Hindlimb muscle (tissue), 1 donor: ENCODE measurements at places on chromosomes 12 and 14. TPM values are rescaled to one million over a fixed set of nuclear protein-coding genes. Genes with fewer than 3 reads are reported as not detected.

DNA sequence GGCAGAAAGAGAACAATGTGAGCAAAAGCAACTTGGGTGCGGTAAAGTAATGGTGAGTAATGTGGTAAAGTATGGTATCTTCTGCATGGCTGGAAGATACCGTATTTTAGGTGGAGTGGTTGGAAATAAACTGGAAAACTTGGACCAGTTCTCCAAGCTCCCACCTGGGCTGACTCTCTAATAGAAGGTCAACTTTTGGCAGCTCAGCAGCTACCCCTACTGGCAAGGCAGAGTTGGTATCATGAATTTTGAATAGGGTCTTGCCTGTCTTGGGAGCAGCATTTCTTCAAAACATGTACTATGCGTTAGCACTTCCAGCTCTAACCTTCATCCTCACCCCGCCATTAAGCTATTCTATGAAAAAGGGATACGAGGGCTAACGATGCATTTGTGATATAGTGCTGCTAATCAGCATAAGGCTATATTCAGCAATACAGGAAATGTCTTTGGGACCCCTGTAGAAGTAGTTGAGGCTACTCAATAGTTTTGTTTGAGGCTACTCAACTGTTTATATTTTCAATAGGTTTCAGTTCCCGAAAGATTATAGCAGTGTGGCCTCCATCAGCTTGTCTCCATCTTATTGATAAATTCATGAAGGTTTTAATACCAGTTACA, 276.3 kb upstream of the FAR2 start:
- DNase-seq = no peak

DNA sequence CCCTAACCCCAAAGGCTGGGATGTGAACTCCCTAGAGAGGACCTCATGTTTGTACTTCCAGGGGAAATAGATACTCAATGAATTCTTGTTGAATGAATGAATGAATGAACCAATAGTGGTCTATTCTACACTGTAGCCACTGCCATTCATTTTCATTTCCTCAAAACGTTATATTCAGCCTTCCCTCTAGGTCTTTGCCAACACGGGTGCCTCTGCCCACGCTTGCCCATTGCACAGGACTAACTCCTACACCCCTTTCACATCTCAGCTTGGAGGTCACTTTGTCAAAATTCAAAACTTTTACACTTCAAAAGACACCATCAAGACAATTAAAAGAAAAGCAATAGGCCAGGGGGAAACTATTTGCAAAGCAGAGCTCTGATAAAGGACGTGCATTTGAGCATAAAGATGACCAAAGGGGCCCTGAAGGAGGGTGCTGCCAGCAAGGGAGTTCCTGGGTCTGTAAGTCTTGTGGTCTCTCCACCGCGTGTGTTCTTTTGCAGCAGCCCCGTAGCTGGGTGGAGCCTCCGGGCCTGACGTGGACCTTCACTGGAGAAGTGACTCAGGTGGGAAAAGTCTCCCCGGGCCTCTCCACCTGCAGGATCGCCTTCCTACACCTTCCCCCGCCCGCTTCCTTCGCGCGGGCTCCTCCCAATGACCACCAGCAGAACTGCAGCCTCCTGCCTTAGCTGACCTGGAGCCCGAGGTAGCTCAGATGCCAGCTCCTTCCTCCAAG, 31.5 kb downstream of the TMEM63C start:
- no peak for DNase-seq

GRCh38 chr14:105392131-105393090, 5.9 kb upstream of the TEX22 start:
- no peak for DNase-seq

- DNase-seq = no peak
Measured at GRCh38 chr12:115936997-115937916, 340.2 kb downstream of the MED13L start.

- no peak for DNase-seq
Measured at GRCh38 chr14:93861836-93862235, 65.3 kb upstream of the FAM181A start.

DNA sequence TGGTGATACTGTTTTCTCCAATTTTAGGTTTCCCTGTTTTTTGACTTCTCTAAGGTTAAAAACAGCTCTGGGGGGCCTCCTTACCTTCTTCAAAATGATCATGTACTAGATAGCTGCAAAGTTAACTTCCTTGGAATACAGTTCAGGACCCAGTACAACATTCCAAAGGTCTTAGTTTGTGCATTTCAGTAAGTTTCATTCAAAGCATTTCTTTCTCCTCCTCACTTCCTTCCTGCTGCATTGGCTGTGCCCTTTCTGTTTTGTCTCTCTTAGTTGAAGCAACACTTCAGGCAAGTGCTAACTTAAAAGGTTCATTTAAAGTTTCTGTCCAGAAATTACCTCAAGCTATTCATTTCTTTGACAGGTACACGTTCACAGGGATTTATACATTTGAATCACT, 95.7 kb downstream of the SCN8A start:
- no peak for DNase-seq

- DNase-seq = no peak
Measured at GRCh38 chr14:20904393-20905029, 13.3 kb downstream of the RNASE3 start.

GRCh38 chr14:103518422-103519042, 4.1 kb downstream of the CKB start:
- no peak for DNase-seq

DNA sequence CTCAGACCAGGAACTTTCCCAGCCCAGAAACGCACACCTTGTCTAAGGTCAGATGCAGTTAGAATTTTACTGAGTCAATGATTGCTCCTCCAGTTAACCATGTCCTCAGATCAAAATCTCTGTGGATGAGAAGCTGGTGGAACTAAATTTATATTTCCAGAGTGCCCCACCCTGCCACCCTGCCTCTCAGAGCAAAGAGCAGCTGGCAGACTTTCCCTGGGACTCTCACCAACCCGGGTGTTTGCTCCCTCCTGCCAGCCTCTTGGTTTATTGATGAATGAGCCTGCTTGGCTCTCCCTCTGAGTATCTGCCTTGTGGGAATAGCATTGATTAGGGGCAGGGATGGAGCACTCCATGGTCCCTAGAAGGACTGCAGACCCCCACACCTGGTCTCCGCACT, 5.9 kb upstream of the KRT1 start:
- no peak for DNase-seq

- no peak for DNase-seq
Measured at GRCh38 chr14:94122438-94122837, 7.0 kb downstream of the IFI27L2 start.

DNA sequence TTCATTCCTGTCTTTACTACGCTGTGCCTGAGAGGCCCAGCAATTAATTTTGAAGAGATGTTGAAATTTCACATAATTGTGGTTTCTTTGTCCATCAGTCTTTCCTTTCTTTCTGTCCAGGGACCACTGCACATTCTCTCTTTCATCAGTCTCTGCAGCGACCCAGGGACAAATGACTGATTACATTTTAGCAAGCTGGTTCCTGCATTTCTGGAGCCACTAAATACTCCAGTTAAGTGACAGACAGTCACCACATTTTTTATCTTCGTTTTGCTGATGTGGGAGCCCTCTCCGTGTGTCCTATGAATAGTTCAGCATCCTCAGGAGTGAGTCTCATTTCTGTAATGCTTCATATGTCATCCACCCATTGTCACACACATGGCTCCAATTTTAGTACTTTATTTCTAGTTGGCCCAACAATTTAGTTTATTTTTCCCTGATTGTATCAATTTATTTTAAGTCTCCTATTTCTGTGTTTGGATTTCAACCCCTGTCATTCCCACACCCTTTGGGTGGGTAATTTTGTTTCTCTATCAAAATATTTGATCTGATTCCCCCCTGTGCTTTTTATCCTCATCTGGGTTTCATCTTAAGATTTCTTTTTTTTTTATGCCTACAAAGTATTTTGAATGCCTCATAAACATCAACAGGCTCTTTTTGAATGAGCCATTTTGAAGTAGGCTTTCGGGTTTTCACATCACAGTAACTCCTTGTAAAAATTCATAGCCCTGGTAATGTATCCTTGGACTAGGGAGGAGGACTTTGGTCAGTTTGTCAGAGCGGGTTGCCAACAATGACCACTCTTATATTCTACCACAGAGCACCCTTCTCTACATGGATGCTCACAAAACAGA, 1196.5 kb downstream of the GALC start:
- DNase-seq = no peak

DNA sequence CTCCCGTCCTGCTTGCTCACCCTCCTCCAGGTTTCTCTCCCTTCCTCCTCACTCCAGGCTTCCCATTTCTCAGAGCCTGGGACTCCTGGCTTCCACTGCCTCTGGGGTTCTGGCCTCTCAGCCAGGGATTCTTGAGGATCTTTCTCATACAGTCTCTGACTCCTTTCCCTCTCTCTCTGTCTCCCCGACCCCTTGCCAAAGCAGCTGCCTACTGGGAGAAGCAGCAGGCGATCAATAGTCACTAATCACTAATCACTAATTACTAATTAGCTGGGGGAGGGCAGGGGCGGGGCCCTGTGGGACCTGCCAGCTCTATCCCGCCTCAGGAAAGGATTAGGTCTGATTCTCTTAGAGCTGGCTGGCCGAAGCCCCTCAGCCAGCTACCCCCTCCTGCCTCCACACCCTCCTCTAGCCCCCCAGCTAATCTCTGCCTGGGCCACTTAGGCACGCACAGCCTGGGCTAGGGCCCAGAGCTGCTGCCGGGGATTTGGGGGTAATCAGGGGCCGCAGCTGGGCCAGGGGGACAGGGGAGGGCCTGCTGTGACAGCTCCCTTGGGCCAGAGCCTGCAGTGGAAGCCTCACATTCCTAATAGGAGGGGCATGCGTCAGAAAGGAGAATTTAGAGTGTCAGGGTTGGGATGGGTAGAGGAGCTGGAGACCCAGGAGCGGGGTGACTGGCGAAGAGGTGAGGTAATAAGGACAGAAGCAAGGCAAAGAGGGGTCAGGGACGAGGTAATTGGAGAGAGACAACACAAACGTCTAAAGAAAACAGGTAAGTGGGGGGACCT, 2.8 kb downstream of the NXPH4 start:
- no peak for DNase-seq

DNA sequence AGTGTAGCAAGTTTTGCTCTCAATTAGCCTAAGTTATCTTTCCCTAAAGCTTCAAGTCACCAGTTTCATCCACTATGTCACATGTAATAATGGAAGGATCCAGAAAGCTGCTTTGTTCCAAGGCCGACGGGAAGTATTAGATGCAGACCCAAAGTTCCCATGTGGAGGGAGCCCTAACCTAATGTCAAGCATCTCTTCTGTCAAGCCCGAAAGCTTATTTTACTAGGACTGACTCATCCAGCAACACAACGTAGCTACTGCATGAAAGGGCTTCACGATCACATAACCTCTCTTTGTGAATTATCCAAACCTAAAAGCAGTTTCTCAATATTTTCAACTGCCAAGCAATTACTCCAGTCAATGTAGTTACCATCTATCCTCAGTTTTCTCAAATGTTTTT, 133.4 kb downstream of the SLC6A15 start:
- DNase-seq = no peak

DNA sequence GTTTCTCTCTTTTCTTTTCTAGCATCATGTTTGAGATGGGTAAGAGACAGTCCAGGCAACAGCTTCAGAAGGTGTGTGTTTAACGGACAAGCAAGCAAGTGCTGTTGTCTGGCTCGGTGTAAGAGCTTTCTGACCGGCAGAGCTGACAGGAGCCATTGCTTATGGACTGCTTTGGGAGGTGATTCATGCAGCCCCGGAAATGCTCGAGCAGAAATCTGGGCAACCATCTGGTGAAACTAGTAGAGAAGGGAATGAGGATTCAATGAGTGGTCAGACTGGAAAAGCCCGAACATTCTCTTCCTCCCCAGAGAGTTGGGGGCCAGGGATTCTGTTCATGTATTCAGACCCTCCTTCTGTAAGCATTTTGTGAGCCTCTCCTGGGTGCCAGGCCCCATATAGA, 24.4 kb downstream of the TUNAR start:
- DNase-seq = no peak

- no peak for DNase-seq
Measured at GRCh38 chr12:24933694-24934407, 15.1 kb downstream of the BCAT1 start.

DNA sequence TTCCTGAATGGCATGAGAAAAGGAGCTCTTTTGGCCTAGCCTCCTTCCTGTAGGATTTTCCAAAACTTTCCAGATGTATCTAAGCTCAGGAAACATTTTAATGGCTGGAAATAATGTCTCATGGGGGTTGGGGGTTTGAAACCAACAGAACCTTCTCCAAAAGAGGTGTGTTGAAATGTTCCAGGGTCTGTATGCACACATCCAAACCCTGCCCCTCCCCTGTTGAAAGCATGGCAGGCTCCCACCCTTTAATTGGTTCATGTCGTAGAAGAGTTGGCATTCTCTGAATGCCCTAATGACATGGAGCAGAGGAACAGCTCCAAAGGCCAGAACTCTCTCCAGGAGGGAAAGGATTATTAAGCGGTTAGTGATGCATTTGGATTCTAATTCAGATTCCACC, 353.2 kb downstream of the ZFP36L1 start:
- no peak for DNase-seq

GRCh38 chr12:48032597-48032996, 28.3 kb upstream of the COL2A1 start:
- no peak for DNase-seq

- peak; percentile 93 for DNase-seq
Measured at GRCh38 chr12:57611108-57611826, at the start of gene ARHGEF25. Gene ARHGEF25, plus strand, starts transcription at chr12:57611435. Its CDS starts 460 bp downstream, at chr12:57611895.

DNA sequence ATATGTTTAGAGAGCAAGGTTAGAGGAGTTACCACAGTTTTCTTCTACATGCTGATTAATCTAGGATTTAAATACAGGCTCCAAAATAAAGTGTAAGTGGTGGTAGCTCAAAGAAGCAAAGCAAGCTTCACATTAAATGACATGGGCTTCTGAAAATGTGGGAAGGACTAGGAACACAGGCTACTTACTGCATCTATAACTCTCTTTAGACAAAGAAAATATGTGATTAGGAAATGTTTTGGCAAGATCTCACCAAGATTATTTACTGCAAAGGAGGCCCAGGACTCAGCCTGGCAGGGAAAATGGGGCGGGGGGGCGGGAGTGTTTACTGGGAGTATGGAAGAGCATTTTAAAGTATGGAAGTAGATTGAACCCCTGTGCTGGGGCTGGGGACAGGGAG, 39.4 kb downstream of the ETV6 start:
- DNase-seq = no peak

- no peak for DNase-seq
Measured at GRCh38 chr12:50740307-50740706, 23.6 kb upstream of the ATF1 start.

GRCh38 chr14:52342849-52343596, 28.9 kb downstream of the PTGER2 start:
- no peak for DNase-seq

GRCh38 chr12:65649126-65649525, 175.2 kb upstream of the HMGA2 start:
- no peak for DNase-seq

The CPM gene
- polyA plus RNA-seq = 4.6 TPM

The CELA1 gene
- polyA plus RNA-seq = not detected

The GATC gene
- polyA plus RNA-seq = 14.5 TPM

The RTL1 gene
- polyA plus RNA-seq = 69.2 TPM

The PCNX4 gene
- polyA plus RNA-seq = 49.2 TPM

The CLEC1A gene
- polyA plus RNA-seq = 2.3 TPM

The KRT85 gene
- not detected for polyA plus RNA-seq

The EIF2B1 gene
- 44.0 TPM for polyA plus RNA-seq

The KLRF1 gene
- 0.23 TPM for polyA plus RNA-seq

The APEX1 gene
- polyA plus RNA-seq = 163 TPM
